ENCODE measurements at places on chromosomes 16 and 17. TPM values are rescaled to one million over a fixed set of nuclear protein-coding genes. Genes with fewer than 3 reads are reported as not detected.

DNA sequence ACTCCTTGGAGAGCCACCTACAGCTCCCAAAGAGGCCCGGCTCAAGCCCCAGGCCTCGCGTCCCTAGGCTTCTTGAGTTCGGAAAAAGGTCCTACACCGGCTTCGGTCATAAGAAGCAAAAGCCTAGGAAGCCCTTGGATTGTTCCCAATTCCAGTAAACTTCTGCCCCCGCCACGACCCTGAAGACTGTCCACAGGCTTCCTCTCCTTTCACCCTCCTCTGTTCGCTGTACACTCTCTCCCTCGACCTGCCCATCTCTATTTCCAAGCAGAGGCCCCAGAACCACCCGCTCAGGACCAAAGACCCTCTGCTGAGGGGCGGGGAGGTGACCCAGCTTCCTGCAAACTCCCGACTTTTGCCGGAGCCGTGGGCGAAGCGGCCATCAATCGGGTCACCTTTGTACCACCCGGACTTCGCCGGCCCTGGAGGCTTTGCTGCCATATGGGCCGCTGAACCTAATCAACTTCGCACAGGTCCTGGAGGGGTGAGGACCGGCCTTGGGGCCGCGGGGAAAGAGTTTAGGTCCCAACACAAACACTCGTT, 2.7 kb downstream of the HOXB2 start:
- no peak for DNase-seq

DNA sequence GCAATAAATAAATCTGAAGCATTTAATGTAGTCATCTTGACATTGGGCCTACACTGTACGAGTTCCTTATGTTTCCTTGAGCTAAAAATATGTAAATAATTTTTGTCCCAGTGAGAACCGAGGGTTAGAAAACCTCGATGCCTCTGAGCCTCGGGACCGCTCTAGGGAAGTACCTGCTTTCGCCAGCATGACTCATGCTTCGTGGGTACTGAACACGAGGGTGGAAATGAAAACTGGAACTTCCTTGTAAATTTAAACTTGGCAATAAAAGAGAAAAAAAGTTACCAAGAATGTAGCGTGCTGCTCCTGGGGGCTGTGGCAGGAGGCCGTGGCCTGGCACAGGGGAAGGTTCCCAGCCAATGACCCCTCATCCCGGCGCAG, 74.1 kb downstream of the SOCS1 start:
- DNase-seq = no peak

Gene TBC1D3B
- 22.9 TPM for polyA plus RNA-seq

Gene KRT23
- polyA plus RNA-seq = 0.91 TPM

Gene PPL
- 33.5 TPM for polyA plus RNA-seq

GRCh38 chr16:27779641-27780164, 229.8 kb downstream of the KATNIP start:
- DNase-seq = no peak

Gene HLF
- 2.8 TPM for polyA plus RNA-seq

Gene CD300LB
- polyA plus RNA-seq = not detected

Gene SRCIN1
- polyA plus RNA-seq = 6.7 TPM

DNA sequence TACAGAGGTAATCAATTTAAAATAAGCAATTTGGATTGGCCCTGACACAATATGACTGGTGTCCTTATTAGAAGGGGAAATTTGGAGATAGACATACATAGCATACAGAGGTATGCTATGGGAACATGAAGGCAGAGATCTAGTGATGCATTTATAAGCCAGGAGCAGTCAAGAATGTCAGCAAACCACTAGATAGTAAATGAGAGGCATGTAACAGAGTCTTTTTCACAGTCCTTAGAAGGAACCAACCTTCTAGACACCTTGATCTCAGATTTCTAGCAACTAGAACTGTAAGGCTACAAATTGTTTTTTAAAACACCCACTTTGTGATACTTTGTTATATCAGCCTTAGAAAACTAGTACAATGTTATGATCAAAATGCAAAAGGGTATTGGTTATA, 54.3 kb upstream of the CA10 start:
- no peak for DNase-seq

Gene SLC6A2
- not detected for polyA plus RNA-seq

Gene C16orf46
- 1.5 TPM for polyA plus RNA-seq

DNA sequence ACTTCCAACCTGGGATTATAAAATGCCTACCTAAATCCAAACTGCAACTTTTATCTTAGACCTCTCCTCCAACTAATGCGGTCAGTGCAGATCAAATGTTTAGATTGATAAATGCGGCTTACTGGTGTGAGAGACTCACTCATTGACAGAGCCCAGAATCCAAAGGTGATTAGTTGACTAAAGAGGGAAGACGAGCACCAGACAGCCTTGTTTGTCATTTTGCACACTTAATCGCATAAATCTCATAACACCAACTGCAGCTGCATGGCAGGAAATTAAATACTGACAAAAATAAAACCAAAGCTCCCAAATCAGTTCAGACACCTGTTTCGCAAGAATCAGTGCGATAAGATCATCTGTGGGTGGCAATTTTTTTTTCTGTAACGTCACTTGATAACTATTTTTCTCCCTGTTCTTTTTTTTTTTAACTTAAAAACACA, 35.9 kb downstream of the NACA2 start:
- no peak for DNase-seq
